ENCODE measurements at places on chromosomes 12 and 14. TPM values are rescaled to one million over a fixed set of nuclear protein-coding genes. Genes with fewer than 3 reads are reported as not detected.

Gene SRRM4
- total RNA-seq: not detected

GRCh38 chr12:97650242-97650641 lies 187.6 kb downstream of the RMST start:
- no peaks in the 10 kb centered on the region for H3K4me1 ChIP-seq
- no peaks in the 10 kb centered on the region for H3K27me3 ChIP-seq
- H3K36me3 ChIP-seq: no peaks in the 10 kb centered on the region
- H3K27ac ChIP-seq: no peak overlapping the region
- H3K4me3 ChIP-seq: no peak overlapping the region

DNA sequence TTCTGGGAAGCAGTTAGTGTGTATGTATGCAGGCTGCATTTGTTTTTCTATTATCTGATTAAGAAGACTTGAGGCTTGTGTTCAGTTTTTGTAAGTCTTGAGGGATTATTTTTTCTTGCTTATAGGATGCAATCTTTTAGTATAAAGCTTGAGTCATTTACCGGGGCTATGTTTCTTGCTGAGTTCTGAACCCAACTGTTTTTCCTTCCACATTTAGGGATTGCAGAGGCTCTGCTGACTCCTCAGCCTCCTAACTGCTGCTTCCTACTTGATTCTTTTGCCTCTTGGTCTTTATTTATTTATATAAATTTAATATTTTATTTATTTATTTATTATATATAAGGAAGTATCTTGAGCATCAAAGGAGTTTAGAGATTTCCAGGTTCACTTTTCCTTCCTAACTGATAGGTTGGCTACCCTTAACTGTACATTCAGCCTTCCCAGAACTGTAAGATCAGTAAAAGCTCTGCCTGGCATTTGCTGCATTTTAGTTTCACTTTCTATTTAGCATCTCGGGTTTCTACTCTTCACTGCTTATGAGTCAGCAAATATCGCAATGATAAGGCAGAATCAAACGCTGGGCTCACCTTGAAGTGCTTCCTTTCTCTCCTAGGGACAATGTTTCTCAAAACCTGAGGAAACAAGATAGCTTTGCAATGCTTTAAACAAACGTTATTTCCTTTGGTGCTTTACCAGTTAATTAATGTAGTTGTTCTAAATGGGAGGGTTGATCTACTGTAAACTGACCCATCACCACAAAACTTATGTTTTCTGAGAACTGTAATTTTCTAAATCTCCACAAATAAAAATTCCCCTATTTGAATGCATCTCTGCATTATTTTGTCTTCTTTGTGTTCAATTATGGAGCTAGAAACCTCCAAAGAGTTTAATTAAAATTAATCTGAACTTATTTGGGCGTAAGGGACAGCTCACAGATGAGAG lies 1183.7 kb upstream of the TMEM132C start:
- H3K4me3 ChIP-seq: peak overlapping the region; percentile 79
- H3K27ac ChIP-seq: no peak overlapping the region
- no peak for DNase-seq

GRCh38 chr12:49903351-49903699 lies 375 bp downstream of the FAIM2 start:
- no peaks in the 10 kb centered on the region for H3K27me3 ChIP-seq
- peak overlapping the region; percentile 53 for H3K4me3 ChIP-seq
- no peak for DNase-seq
- H3K4me1 ChIP-seq: no peaks in the 10 kb centered on the region

Gene PLBD1
- 7.0 TPM for total RNA-seq

Gene ZNF641
- total RNA-seq: 30.8 TPM

Gene CFAP251
- total RNA-seq: 3.4 TPM

Gene CPM
- 62.3 TPM for total RNA-seq

DNA sequence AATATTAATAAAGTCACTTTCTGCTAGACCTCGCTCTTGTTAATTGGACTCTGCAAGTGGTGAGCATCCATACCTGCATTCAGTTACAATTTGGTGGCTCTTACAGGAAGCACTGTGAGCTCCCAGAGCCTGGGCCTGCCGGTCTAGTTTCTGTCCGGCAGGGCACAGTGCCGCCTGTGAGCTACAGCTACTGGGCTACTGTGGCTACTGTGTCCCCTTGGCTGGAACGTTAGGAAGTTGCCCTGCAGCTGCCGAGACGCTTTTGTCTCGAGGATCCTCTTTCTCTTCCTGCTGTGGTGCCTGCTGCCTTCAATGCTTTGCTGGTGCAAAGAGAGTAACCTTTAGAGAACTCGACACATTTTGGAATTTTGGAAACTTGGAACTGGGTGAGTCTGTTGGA lies 44.6 kb upstream of the PTGDR start:
- DNase-seq: no peak
- no peak overlapping the region for H3K4me3 ChIP-seq
- no peaks in the 10 kb centered on the region for H3K27me3 ChIP-seq
- H3K36me3 ChIP-seq: no peaks in the 10 kb centered on the region
- H3K4me1 ChIP-seq: no peaks in the 10 kb centered on the region

GRCh38 chr14:74281069-74281468 lies 21.7 kb downstream of the ABCD4 start:
- H3K27ac ChIP-seq: no peak overlapping the region
- DNase-seq: no peak

Gene SLC5A8
- total RNA-seq: not detected

Gene ZNF891
- total RNA-seq: 5.4 TPM

Gene LHX5
- not detected for total RNA-seq

DNA sequence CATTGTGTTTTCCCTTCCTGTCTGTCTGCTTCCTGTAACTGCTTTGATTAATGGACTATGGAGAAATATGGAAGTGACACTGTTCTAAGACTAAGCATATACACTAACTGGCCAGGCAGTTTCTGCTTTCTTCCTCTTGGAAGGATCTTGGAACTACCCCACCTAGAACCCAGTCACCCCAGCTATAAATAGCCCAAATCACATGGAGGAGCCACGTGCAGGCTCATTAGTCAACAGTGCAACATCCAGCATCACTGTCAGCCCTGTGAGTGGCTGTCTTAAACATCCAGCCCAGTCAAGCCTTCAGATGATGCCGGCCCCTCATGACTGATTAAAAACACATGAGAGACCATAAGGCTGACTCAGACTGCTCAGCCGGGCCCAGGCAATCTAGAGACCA lies 39.2 kb downstream of the BCAT1 start:
- no peaks in the 10 kb centered on the region for H3K36me3 ChIP-seq
- DNase-seq: peak; percentile 47
- no peaks in the 10 kb centered on the region for H3K27me3 ChIP-seq

DNA sequence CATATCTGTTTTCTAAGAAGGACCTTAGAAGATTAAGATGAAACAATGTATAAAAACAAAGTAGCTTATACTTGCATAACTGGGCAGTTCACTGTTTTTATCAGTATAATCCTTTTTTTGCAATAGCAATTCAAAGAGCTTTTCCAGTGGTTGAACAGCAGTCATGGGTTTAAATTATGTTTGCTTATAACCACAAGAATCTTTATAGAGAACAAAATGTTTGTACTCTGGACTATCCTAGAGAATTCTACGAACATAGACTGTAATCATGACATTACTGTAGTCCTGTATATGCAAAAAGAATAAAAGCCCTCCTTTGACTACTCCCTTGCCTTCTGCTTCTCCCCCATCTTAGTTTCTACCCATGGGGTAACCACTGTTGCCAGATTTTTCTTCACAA lies 5.7 kb downstream of the FAM177A1 start:
- DNase-seq: no peak
- H3K4me3 ChIP-seq: no peak overlapping the region
- H3K4me1 ChIP-seq: peaks cover 38% of the 10 kb centered on the region
- no peak overlapping the region for H3K27ac ChIP-seq
- peaks cover 6% of the 10 kb centered on the region for H3K36me3 ChIP-seq
- no peaks in the 10 kb centered on the region for H3K27me3 ChIP-seq

Gene SAMD4A
- total RNA-seq: 172 TPM

Gene GPR68
- total RNA-seq: 2.0 TPM

DNA sequence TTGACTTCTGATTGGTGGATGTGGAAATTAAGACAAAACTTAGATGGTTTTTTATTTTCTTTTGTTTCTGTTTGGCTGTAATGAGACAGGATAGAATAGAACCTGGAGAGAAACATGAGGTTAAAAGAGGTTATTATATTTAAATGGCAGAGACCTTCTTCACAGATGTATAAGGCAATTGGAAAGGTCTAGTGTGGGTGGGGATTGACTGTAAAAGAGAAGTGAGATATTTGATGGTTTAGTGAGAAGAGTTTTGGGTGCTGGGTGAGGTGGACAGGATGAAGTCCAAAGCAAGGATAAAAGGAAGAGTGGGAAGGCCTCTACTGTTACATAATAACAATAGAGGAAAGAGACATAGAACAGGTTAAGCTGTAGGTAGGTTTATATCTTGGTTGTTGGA lies 43.8 kb upstream of the PPM1H start:
- no peaks in the 10 kb centered on the region for H3K36me3 ChIP-seq
- H3K27me3 ChIP-seq: no peaks in the 10 kb centered on the region
- H3K4me3 ChIP-seq: no peak overlapping the region
- no peak for DNase-seq
- no peaks in the 10 kb centered on the region for H3K4me1 ChIP-seq

DNA sequence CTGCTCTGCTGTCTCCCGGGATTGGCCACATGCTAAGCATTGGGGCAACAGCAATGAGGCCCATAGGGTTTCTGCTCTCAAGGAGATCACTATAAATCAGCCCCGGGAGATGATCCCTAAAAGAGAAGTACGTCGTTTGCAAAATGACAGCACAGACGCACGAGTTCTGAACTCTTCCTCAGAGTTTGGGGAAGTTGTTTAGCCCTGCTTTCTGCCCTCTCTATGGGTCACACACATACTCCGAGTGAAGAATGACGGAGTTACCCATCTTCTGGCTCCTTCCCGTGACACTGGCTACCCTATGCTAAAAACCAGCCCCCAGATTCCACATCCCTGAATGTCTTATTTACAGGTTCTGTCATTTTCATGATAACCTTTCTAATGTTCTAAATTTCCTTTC lies 258.0 kb upstream of the PLEKHG7 start:
- peaks cover 3% of the 10 kb centered on the region for H3K4me1 ChIP-seq
- H3K27me3 ChIP-seq: no peaks in the 10 kb centered on the region
- H3K36me3 ChIP-seq: no peaks in the 10 kb centered on the region
- H3K4me3 ChIP-seq: no peak overlapping the region

Gene RNASE3
- not detected for total RNA-seq

Gene CHST11
- total RNA-seq: 41.9 TPM

- no peaks in the 10 kb centered on the region for H3K27me3 ChIP-seq
- H3K4me1 ChIP-seq: no peaks in the 10 kb centered on the region
- no peak overlapping the region for H3K27ac ChIP-seq
- DNase-seq: no peak
Observed at GRCh38 chr12:92332552-92332951, 186.9 kb upstream of the BTG1 start.

DNA sequence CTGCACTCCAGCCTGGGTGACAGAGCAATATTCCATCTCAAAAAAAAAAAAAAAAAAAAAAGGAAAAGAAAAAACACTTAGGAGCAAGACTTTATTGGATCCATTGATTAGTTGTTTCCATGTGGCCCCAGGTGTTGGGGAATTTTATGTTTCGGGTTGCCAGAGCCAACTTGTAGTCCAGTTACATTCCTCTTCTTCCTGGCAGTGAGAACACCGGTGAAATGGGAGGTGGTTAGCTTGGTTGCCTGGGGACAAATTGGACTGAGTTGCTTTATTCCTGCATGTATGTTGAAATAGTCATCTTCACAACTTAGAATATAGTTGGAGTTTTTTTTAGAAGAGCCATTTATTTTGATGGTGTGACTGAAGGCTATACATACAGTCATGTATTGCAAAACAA lies 12.6 kb downstream of the RCOR1 start:
- no peak overlapping the region for H3K27ac ChIP-seq
- peaks cover 7% of the 10 kb centered on the region for H3K4me1 ChIP-seq
- H3K4me3 ChIP-seq: no peak overlapping the region

Gene PMEL
- total RNA-seq: not detected
